ENCODE measurements at places on chromosomes 4 and X.

DNA sequence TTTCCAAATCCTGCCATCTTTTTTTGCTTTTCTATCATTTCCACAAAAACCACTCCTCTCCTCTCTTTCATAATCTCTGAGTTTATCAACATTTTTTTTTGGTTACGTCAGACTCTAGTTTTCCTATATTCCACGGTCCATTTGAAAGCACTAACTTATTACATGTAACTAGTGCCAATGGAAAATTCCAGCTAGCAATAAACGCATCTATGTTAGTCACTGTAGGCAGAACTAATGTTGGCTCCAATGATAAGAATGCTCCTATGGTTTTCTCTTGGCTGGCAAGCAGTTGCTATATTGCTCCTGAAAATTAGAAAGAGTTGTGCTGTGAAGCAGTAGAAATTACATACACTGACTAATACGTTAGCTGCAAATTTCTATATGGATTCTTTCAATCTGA, 634.6 kb upstream of the FTHL17 start:
- peak; percentile 46 for DNase-seq

- DNase-seq, result no peak
Observed at GRCh38 chrX:20623448-20623847, 356.7 kb upstream of the RPS6KA3 start.

GRCh38 chr4:26741491-26741871, 119.2 kb upstream of the STIM2 start:
- DNase-seq, result no peak

GRCh38 chrX:12767856-12768255, 23.4 kb upstream of the PRPS2 start:
- DNase-seq, result no peak
